Activated CD4-positive, alpha-beta T cell treated with anti-CD3 and anti-CD28 coated beads for 4 hours (primary cell): ENCODE measurements at places on chromosomes 7 and 10.

DNA sequence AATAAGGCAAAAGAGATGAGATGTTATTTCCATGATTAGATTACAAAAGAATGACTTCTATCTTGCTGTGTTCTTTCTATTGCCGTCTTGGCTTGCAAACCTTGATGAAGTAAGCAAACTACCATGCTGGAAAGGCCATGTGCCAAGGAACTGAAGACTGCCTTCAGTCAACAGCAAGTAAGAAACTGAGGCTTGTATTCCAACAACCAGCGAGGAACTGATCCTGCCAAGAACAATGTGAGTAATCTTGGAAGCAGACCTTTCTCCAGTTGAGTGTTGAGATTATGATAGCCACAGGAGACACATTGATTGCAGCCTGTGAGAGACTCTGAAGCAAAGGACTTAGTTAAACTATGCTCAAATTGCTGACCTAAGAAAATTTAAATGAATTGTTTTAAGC is 164.6 kb upstream of the GRM3 start:
- DNase-seq, result no peak

- no peak for DNase-seq
These were observed 48.0 kb downstream of the RHOBTB1 start for GRCh38 chr10:60896033-60896432.

- DNase-seq, result no peak
These were observed 145.8 kb downstream of the CDH23 start for GRCh38 chr10:71542478-71542877.

GRCh38 chr7:140142031-140142430 is 34.8 kb downstream of the KDM7A start:
- DNase-seq, result no peak
